ENCODE measurements at places on chromosomes 11 and 22.

DNA sequence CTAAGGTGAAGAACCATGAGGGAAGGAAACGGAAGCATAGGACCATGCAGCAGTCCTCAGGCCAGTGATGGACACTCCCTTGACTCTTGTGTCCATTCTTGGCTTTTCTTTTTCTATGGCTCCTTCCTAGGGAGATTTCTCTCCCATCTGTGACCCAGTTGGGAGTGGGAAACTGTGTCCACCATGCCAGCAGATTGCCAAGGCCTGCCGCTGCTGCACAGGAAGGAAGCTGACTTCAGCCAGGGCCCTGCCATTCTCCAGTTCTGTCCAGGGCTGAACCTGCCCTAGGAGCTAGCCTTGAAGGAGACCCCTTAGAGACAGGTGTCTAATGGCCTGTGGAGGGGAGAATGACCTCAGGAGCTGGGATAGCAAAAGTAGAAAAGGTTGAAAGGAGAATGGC is 17.4 kb downstream of the SSH3 start:
- no peak for DNase-seq

GRCh38 chr11:94652735-94653284 is 85.6 kb downstream of the PIWIL4 start:
- DNase-seq = no peak

DNA sequence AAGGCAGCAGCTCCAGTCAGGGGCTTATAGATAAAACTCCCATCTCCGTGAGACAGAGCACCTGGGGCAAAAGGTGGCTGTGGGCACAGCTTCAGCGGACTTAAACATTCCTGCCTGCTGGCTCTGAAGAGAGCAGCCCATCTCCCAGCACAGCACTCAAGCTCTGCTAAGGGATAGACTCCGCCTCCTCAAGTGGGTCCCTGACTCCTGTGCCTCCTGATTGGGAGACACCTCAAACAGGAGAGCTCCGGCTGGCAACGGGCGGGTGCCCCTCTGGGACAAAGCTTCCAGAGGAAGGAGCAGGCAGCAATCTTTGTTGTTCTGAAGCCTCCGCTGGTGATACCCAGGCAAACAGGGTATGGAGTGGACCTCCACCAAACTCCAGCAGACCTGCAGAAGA is 279.4 kb downstream of the LARGE1 start:
- DNase-seq = no peak

DNA sequence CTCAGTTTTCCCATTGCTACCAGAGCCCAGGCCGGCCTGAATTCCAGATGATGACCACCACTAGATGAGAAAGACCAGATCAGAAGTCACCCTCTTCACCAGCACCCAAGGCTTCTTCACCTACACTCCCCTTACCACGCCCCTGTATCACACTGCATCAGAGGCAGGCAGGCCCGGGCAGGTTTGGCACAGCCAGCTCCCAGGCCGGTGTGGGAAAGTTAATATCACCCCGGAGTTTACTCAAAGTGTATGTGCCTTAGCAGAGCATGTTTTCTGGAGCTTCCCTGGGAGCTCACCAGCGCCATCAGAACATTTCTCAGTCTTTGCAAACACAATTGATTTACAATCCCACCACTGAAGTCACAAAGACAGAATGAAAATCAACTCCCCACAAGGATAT is 47.5 kb upstream of the POU2AF1 start:
- no peak for DNase-seq

DNA sequence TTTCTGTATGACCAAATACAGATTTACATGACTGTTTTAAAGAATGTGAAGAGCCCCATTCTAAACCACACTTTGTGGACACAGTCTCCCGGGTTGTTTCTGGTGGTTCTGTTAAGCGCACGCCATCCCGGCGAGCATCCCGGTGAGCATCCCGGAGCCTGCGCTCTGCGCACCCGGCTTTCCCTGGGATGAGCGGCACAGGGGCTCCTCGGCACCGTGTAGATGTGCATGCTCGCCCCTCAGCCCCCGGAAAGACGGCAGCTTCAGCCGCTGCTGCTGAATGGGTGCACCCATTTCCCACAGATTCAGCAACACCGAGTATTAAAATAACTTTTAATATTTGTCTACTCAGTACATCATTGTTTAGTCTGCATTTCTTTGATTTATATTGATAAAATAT is 36.0 kb downstream of the GLB1L2 start:
- no peak for DNase-seq

- DNase-seq = no peak
These were observed 10.9 kb downstream of the HEPHL1 start for GRCh38 chr11:94032066-94032465.

- DNase-seq = no peak
These were observed 385.7 kb downstream of the AASDHPPT start for GRCh38 chr11:106463154-106463553.

DNA sequence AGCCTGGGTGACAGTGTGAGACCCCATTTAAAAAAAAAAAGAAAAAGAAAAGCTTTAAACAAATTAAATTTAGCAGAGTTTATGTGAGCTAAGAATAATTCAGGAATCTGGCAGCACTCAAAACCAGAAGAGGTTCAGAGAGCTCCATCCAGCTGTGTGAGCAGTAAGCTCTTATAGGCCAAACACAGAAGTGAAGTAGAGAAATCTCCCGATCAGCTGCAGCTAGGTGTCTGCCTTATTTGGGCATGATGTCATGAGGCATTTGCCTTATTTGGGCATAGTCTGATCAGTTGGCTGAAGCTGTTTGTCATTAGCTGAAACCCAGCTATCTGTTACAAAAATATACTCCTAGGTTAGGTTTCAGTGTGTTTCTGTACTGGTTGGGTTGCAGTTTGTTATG is 8.2 kb downstream of the MS4A15 start:
- no peak for DNase-seq

GRCh38 chr11:130518164-130518680 is 69.8 kb downstream of the ADAMTS15 start:
- DNase-seq = no peak

DNA sequence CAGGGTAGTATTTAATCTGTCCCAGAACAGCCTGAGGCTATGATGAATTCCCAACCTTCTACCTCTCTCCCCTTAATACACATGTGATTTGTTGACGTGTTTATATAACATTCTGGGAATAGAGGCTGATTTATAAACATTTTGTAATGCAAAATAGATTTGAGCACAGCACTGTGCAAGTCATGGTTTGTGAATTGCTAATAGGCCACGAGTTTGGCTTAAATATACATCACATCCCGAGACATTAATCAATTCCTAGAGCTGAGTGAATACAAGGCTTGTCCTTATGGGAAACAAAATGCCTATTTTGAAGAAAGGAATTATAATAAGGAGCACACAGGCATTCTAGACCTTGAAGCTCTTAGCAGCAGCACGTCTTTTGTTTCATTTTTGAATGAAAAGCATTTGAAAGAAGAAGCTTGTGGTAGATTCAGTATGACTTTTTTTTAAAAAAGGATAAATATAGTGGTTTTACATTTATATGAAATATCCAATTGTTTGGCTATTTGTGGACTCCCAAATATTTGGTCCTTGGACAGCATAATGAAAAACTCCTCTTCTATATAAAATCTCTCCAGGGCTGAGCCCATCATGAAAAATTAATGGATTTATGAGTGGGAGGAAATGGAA is 116.4 kb downstream of the SLC17A6 start:
- no peak for DNase-seq

GRCh38 chr11:109870297-109870696 is 222.9 kb upstream of the ZC3H12C start:
- no peak for DNase-seq

- DNase-seq = no peak
These were observed 35.1 kb upstream of the WNT11 start for GRCh38 chr11:76241243-76242000.

DNA sequence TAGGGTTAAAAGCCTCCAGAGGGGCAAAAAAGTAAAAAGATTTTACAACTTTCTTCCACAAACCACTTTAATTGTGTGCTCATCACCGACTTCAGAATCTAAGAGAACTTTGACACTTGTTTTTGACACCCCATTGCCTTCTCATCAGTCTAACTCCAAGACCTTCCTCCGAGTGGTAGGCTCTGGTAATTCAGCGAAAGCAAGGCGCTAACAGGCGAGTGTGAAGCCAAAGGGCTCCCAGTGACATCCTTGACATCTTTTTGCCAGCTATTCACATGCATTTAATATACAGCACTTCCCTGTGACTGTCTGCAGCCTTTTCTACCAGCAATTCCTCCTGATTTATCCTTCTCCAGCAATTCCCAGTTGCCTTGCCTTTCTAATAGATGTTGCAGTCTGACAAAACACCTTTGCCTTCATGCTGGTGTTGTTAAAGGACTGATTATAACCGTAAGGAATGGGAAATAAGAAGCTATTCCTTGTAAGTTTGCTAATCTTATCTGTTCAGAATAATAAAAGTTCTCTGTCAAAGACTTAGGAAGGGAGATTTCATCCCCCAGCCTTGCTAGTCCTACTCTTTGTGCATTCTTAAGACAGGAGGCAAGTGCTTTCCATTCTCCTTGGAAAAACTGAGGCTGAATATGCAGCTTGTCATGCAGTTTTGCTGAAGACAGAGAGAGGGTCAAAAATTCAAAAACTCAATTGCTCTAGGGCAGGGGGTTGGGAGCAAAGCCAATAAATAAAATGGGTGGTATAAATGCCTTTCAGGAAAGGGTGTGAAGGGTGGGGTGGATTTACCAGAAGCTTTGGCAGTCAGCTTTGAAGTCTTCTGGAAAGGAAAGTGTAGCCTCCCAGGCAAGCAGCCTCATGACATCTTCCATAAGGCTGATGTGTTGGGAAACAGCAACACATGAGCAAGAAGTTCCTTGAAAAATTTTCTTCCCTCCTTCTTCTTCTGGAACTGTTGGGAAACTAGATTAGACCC is 39.1 kb downstream of the SNX19 start:
- no peak for DNase-seq

DNA sequence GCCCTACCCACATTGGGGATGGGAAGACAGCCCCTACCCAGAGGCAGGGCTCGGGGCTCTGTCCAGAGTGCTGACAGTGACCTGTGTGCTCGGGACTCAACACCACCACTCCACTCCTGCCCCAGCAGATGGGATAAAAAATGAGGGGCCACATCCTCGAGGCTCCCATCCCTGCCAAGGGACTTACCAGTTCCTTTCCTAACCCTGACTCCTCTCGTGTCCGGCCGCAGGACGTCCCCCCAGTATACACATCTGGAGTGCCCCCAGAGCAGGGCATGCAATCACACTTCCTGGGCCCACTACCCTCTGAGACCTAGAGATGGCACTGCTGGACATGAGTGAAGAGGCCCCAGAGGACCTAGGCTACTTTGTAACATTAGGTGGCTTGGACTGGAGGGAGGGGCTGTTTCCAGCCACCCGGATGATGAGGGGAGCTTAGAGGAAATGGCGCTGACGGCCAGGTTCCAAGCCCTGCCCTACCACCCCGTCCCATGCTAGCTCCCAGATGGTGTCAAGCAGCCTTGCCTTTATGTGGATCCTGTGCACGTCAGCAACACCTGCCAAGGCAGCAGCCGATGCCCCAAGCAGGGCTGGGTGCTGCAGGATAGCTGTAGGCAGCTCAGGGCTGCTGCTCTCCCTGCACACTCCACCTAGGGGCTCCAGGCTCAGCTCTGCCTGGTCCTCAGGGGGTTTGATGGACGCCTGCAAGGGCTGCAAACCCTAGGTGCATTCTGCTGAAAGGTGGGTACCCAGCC is 86.6 kb downstream of the DGCR2 start:
- no peak for DNase-seq

GRCh38 chr11:123374622-123374968 is 55.5 kb upstream of the GRAMD1B start:
- DNase-seq = no peak

Measured in esophagus squamous epithelium (tissue), 5 donors.